AG04449 (cell line): ENCODE measurements at places on chromosomes 11 and 22.

GRCh38 chr11:91792779-91793262 lies 431.8 kb upstream of the FAT3 start:
- DNase-seq, result no peak

GRCh38 chr22:39715778-39716495 lies 145.4 kb downstream of the CACNA1I start:
- no peak for DNase-seq

DNA sequence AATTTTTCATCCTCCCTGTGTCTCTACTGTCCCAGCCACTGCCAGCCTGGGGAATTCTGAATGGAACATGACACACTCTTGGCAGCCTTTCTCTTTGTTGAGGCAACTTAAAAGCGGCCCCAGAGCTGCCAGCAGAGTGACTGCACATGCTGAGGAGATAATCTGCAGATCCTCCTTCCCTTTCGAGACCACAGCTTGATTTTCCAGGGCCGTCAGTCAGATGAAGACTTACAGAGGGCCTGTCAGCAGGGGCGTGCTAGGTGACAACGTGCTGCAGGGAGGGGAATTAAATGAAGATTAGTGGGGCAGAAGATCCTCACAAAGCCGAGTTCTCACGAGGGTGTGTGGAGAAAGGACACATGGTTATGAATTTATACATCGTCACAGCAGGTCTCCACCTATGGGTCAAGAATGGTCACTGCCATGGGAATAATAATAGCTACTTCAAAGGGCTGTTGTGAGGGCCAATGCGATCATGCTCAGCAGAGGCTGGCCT lies 193.5 kb upstream of the PITPNB start:
- no peak for DNase-seq

DNA sequence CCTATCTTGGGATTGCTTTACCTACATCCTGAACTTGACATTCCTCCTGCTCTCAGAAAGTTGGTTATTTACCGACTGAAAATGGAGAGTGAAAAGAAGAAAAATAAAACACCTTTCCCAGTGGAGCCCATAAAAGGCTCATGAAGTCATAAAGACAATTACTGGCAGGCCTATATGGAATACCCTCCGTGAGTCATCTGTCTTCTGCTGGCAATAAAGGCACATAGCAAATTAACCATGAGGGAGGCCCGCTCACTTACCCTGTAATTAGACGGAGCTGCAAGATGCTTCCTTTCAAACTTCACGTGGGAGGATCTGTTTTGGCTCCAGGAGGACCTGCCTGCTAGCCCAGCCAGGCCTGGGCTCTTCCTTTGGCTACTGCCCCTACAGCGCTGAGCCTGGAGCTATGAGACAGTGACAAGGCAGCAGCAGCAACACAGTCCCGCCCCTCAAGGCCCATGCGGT lies 540.4 kb downstream of the BUD13 start:
- DNase-seq, result no peak

- peak; percentile 63 for DNase-seq
These were observed 4.2 kb downstream of the VPS26B start for GRCh38 chr11:134228625-134229024.

GRCh38 chr22:39617342-39617741 lies 46.8 kb downstream of the CACNA1I start:
- DNase-seq, result no peak

DNA sequence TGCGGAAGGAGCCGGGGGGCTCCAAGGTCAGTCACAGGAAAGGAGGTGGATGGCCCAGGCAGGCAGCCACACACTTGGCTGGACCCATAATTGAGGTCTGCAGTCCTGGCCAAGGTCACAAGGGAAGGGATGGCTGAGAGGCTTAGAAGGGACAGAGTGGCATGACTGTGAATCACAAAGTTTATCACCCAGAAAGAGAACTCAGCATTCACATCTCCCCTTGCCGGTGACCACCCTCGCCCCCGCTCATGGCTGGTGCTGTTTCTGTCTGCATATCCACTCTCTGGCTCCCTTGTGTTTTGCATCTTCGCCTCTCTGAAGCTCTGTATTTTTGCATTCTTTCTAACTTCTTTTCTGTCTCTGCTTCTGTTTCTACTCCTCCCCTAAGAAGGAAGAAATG lies 117.5 kb downstream of the FEZ1 start:
- no peak for DNase-seq

- DNase-seq, result no peak
These were observed 2.8 kb upstream of the MRPL16 start for GRCh38 chr11:59813364-59813763.

DNA sequence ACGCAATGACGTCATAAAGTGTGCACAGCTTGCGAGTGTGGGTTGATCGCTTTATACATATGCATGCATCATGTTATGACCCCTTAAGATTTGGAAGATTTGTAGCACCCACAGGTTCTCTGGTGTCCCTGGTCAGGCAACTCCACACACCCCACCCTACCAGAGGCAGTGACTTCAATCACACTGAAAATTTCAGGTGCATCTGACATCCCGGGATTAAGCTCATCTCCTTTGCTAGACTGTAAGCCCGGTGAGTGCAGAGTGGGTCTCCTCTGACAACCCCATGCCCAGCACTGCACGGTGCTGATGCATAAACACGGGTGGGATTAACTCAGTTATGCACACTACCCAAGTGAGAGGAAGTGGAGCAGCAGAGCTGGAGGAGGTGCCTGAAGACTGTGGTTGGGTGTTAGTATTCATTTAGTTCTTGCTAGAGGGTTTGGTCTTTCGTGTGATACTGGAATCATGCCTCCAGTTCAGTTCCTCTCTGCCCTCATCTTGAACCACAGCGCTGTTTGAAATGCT lies 6.5 kb downstream of the ARSA start:
- DNase-seq, result no peak

GRCh38 chr11:27938011-27938410 lies 169.9 kb downstream of the KIF18A start:
- no peak for DNase-seq

DNA sequence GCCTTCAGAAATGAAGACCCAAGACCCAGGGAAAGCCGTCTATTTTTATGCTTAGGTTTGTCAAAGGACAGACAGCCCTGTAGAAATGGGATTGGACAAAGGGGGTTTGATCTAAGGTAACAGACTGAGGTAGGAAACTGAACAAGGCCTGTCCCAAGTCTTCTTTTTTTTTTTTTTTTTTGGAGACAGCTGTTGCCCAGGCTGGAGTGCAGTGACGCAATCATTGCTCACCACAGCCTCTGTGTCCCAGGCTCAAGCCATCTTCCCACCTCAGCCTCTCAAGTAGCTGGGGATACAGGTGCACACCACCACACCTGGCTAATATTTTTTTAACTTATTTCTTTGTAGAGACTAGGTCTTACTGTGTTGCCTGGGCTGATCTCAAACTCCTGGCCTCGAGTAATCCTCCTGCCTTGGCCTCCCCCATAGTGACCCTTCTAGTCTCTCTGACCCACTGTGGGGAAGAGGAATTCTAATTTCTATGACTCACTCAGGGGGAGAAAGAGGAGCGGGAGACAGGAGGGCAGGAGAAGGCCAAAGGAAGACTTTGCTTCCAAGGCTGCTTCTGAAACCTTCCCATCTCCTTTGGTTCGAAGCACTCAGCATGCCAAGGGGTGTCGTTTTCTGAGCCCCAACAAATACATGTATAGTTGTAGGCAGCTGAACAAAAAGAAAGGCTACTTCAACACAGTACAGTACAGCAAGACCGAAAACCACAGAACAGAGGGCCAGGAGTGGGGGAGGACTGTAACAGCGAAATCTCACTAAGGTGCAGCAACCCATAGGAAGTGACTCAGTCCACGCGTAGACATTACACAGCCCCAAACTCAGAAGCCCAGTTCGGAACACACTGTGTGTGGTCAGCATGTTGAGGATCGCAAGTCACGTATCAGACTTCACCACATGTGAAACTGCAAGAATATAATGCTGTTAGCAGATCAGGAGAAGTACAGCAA lies 872 bp downstream of the TMA7B start:
- DNase-seq, result peak; percentile 84

GRCh38 chr11:27440090-27440489 lies 32.5 kb downstream of the LGR4 start:
- DNase-seq, result no peak

DNA sequence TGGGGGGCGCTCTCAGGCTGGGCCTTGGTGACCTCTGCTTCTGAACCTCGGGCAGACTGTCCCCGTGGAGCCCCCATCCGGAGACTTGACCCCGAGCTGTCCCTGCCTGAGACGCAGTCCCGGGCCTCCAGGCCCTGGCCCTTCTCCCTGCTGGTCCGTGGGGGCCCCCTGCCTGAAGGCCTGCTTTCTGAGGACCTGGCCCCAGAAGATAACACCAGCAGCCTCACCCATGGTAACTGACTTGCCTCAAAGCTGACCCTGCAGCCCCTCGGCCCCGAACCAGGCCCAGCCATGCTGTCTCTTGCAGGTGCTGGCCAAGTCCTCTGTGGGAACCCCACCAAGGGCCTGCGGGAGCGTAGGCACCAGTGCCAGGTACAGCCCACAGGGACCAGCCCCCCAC lies 8.9 kb downstream of the LMNTD2 start:
- DNase-seq, result no peak

- no peak for DNase-seq
These were observed 18.2 kb downstream of the MCAM start for GRCh38 chr11:119298726-119299125.

DNA sequence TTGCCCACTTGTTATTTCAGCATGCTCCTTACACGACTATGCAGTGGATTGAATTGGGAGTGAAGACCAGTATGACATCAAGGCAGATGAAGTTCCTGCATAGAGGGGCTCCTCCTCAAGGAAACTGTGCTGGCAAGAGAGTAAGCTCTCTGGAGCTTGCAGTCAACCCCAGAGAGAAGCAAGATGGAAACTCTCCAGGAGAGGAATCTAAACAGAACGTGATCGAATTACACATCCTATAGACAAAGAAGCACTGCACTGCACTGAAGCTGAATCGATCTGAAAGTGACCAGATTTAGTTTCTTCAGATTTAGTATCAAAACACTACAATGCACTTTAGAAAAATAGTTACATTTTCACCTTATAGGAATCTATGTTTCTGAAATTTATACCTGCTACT lies 947.7 kb upstream of the TENM4 start:
- no peak for DNase-seq

- no peak for DNase-seq
These were observed 75.7 kb downstream of the JRKL start for GRCh38 chr11:96465512-96465911.

DNA sequence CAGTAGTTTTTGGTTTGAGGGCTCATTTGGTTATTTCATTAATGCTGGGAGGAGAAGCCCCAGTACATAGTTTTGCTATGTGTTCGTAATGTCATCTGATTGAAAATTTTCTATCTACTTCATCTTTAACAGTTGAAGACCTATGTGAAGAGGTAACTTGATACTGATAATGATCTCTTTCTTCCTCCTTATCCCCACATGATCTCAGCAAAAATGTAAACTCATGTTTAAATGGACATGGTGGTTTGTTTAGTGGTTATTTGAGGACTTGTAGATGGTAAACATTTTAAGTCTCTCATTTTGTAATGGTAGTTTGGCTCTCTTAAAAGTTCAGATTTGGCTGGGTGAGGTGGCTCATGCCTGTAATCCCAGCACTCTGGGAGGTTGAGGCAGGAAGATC lies 53.7 kb upstream of the SPTBN2 start:
- DNase-seq, result no peak

GRCh38 chr11:83722392-83723119 lies 436.4 kb upstream of the CCDC90B start:
- DNase-seq, result no peak

DNA sequence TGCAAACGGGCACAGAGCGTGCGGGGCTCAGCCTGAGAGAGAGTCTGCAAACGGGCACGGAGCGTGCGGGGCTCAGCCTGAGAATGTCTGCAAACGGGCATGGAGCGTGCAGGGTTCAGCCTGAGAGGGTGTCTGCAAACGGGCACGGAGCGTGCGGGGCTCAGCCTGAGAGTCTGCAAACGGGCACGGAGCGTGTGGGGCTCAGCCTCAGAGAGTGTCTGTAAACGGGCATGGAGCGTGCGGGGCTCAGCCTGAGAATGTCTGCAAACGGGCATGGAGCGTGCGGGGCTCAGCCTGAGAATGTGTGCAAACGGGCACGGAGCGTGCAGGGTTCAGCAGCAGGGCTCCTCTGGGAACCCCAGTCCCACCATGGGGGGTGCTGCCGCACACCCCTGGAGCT lies 13.5 kb downstream of the PHRF1 start:
- DNase-seq, result no peak

GRCh38 chr11:130209128-130209932 lies 49.7 kb downstream of the ST14 start:
- DNase-seq, result no peak

DNA sequence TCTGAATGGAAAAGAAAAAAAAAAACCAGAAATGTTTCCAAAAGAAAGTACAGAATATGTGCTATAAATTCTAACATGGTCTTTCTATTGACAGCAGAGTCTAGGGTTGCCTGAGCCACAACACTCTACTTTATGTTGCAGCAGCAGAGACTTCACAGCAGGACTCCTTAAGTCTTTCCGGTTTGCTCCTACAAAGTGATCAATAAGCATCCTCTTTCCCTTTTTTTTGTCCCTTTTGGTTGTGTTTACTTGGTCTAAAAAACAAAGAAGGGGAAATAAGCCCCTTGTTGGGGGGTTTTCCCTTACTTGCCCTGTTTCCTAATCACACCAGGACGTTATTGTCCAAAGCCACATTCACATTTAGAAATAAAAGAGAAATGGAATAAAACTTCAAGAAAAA lies 163.1 kb upstream of the MPPED2 start:
- DNase-seq, result no peak

GRCh38 chr22:50719814-50720300 lies 18.1 kb upstream of the ACR start:
- DNase-seq, result no peak

DNA sequence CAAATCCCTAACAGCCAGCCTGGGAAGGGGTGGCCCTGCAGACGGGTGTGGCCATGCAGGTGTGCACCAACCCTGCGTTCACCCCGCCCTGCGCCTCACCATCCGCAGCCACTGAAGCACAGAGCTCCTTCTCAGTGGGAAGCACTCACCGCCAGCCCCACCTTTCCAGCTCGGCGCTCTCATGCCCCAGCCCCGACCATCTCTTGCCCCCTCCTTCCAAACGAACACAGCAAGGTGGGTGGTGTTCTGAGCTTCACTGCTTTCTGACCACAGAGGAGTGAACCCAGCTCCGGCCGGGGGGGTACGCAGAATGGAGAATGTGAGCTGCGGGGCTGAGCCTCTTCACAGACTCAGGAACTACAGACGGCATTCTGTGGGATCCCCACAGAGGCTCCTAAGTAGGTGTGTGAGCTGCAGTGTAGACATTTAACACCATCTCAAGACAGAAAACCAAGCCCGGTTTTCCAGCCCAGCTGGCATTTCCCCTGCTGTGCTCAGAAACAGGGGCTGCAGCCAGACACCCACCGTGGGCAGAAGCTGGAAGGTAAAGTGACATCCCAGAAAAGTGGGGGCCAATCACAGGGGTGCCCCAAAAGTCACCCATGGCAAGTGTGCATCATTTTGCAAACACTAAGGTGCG lies 88.4 kb upstream of the RTL6 start:
- no peak for DNase-seq
